Naive thymus-derived CD8-positive, alpha-beta T cell (primary cell): ENCODE measurements at places on chromosomes 4 and X. TPM values are rescaled to one million over a fixed set of nuclear protein-coding genes. Genes with fewer than 3 reads are reported as not detected.

DNA sequence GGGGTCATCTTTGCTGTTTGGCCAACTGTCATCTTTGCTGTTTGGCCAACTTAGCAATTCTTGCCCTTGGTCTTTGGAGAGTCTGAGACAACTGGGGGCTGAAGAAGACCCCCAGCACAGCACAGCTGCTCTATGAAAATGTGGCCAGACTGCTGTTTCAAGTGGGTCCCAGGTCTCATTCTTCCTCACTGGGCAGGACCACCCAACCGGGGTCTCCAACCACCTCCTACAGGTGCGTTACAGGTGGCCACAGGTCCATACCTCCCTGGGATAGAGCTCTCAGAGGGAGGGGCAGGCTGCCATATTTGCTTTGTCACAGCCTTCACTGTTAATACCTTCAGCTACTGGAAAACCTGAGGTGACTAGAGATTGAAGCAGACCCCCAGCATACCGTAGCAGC is 82.1 kb upstream of the TCEAL2 start:
- no peak for DNase-seq

GRCh38 chrX:133403984-133404383 is 11.3 kb downstream of the GPC4 start:
- no peak for DNase-seq

GRCh38 chr4:186660403-186660802 is 63.3 kb downstream of the FAT1 start:
- no peak for DNase-seq

- DNase-seq, result no peak
Observed at GRCh38 chr4:108644237-108644636, 6.2 kb upstream of the OSTC start.

DNA sequence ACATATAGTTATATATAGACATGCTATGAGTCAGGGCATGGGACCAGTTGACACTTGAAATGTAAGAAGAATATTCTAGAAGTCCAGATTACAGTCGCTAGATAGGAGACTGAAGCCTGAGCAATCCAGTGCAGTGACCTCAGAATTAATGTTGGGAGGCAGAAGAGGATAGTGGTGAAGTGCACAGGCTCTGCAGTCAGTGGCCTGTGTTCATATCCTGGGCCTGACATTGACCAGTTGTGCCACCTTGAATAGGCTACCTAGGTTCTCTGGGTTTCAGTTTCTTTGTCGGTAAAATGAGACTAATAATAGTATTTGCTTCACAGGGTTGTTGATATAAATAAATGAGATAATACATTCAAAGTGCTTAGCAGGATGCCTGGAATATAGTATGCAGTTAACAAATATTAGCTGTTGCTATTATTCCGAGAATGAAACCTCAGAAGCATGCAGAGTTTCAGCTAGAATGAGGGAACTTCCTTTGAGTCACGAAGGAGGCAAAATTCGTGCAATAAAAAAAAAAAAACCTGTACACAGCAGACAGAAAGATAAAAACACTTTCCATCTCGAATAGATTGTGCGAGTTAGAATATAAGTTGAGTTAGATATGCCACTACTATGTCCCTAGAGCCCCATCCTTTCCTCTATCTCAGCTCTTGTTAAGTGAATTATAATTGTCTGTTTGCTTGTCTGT is 4.0 kb upstream of the SH2D1A start:
- no peak for DNase-seq

DNA sequence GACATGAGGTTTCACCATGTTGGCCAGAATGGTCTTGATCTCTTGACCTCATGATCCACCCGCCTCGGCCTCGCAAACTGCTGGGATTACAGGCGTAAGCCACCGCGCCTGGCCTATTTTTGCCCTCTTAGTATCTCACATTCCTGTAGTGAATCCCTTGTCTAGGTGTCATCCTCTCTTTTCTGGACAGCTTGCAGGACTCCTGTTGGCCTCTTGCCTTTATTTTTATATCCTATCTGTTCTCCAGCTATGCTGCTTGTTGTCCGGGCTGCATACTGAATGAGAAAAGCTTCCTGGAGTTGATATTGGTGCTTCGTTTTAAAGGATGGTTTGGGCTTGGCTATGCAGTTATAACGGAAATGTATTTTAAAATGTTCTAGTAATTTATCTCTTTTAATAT is 148.6 kb downstream of the TLL1 start:
- DNase-seq, result no peak

GRCh38 chrX:16087076-16087475 is 36.3 kb upstream of the GRPR start:
- DNase-seq, result no peak

- DNase-seq, result no peak
Observed at GRCh38 chrX:10502961-10503360, 117.4 kb downstream of the MID1 start.

GRCh38 chrX:141733371-141733770 is 34.8 kb upstream of the SPANXD start:
- no peak for DNase-seq

- no peak for DNase-seq
Observed at GRCh38 chr4:94304365-94304971, 38.2 kb downstream of the HPGDS start.

DNA sequence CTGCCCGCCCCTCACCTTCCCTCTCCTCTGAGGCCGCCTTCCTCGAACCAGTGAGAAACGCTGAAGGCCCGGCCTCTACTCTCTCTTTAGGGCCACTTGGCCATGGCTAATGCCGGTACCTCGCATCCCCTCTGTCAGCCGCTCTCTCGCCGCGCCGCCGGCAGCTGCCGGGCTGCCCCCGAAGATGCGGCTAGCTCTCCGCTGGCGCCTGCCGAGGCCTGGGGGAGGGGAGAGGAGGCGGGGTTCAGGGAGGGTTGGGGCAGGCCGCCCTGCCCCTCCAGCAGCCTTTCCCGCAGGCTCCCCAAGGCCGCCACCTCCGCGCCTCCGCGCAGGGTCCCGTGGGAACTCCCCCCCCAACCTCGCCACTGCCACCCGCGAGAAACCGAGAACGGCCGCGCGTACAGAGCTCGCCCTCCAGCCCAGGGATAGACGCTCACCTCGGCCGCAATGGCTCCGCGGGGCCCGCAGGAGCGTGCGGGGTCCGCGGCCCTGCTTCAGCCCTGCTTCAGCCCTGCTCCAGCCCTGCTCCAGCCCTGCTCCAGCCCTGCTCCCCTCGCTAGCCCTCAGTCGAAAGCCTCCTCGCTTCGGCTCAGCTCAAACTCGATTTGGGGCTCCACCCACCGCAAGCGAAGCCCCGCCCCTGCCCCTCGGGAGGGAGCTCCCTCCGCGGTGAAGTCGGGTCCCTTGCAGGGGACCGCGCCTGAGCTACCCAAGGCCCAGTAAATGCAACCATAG is at the start of gene HUWE1:
HUWE1 (minus strand) TSS at position 569 of the 735 bp plus-strand sequence. CDS start 32,612 bp downstream, outside the sequence.
- peak; percentile 77 for DNase-seq

- no peak for DNase-seq
Observed at GRCh38 chr4:159706704-159707103, 603.8 kb downstream of the RAPGEF2 start.

DNA sequence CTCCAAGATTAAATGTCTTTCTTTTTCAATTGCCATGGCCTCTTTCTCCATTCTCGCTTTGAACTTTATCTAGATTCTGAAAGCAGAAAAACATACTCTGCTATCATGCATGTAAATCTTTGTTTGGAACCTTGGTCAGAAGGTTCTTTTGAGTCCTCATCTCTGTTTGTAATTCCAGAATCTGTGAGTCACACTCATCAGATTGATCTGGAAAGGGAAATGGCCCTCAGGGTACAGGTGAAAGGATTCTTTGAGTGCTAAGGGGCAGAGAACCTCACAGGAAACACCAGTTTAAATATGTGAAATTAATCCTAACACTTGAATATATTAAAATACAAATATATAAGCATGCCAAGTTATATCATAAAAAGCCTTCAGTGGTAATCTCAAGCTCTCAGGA is 211.0 kb upstream of the ADGRL3 start:
- no peak for DNase-seq

GRCh38 chr4:7828011-7828720 is 111.5 kb downstream of the AFAP1 start:
- no peak for DNase-seq

DNA sequence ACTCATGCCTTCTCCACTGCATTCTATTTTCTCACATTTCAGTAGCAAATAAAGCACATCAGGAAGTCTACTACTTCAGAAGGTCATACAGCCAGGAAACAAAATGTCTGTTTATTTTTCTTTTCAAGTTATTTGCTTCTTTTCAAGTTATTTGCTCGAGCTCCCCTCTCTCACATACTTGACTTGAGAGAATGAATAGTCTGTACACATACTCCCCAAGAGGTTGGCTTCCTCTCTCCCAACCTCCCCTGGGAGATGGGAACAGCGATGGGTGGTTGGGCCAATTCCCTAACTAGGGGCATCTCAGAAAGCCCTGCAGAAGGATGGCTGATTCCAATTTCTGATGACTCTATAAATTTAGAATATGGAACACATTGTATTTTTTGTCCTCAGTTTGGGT is 64.7 kb upstream of the PTPN13 start:
- DNase-seq, result no peak

- no peak for DNase-seq
Observed at GRCh38 chrX:110966839-110967238, 129.2 kb upstream of the PAK3 start.

DNA sequence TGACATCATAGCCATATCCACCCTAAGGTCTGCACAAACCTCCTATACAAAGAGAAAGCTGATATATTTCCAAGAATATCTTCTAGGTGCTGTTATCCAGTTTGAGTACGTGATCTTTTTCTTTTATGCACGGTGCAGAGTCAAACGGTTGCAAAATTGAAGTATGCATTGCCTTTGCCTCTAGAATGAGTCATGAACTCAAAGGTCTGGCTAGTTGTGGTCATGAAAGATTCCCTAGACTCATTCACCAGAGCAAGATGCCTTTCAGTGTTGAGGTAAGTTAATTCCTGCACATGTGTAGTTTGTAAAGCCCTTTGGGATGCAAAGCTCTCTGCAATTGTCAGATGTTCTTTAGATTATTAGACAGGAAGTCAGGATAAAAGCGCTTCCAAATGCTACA is 704.4 kb downstream of the PCDH19 start:
- no peak for DNase-seq

GRCh38 chrX:22742174-22742573 is 257.6 kb upstream of the DDX53 start:
- no peak for DNase-seq

DNA sequence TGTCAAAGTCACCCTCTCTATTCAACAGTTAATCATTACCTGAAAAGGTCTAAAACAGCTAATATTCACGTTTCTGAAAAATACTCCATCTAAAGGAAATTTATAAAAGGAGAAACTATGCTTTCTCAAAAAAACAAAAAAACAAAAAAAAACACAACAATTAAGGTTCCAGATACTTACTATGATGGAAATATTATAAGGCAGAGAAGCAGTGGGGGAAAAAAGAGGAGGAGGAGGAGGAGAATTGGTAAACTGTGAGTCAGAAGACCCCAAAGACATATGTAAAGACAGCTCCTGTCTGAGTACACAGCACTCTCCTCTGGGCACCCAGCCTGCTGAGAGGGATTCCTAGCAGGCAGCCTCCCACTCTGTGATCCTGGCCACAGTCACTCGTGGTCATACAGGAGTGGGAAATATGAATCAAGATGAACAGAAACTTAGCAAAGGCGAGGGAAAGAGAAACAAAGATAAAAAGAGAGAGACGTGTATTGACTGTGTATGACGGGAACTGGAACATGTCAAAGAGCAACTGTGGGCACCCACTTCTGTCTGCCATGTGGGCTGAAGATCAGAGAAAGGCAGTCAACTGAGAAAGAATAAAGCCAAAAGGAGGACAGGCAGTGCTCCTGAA is 12.5 kb downstream of the KLHL15 start:
- peak; percentile 44 for DNase-seq

Gene HS6ST2
- polyA plus RNA-seq, result not detected

Gene MGST2
- polyA plus RNA-seq, result 0.39 TPM

Gene CTAG1B
- polyA plus RNA-seq, result not detected

Gene RAI2
- 0.92 TPM for polyA plus RNA-seq

Gene EFHC2
- 3.1 TPM for polyA plus RNA-seq

Gene GLUD2
- 0.60 TPM for polyA plus RNA-seq

Gene GYG2
- not detected for polyA plus RNA-seq

Gene TRAM1L1
- polyA plus RNA-seq, result not detected
